A549 (cell line): ENCODE measurements at places on chromosomes 5 and 9.

GRCh38 chr9:120733190-120733589 lies 18.9 kb upstream of the MEGF9 start:
- DNase-seq = no peak

- no peak for DNase-seq
Observed at GRCh38 chr5:72129725-72130124, 22.4 kb downstream of the MAP1B start.

DNA sequence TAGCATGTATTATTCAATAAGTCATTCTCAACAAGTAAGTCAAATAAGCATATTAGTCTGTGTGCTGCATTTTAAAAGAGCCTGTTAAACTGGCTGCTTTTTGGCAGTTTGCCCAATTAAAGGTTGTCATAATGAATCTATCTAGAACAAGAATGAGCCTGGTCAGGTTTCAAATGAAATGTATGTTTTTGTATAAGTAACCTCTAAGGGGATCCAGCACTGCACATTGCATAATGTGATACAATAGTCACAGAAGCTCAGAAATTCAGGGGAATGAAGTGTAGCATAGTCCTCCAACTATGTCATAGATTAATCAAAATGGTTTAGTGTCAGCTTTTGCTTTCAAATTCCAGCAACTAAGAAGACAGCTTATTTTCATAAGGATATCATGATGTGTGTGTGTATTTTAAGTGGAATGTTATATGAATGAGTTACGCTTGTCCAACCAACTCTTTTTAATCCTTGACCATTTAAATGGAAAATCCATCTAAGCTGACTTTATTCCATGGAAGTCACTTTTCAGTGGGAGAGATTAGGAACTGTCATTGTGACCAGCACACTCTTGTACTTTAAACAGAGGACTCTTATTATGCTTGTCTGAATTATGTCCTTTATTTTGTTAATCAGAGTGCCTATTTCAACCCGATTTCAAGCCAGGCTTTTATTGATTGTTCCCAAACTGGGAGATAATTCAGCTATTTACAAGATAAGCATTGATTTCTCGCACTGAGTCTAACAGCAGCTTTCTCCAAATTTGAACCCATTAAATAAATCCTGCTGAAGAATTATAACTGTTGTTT lies 283.9 kb upstream of the ADAMTSL1 start:
- DNase-seq = no peak

- DNase-seq = peak; percentile 38
Observed at GRCh38 chr9:16869882-16870595, 431 bp downstream of the BNC2 start.

DNA sequence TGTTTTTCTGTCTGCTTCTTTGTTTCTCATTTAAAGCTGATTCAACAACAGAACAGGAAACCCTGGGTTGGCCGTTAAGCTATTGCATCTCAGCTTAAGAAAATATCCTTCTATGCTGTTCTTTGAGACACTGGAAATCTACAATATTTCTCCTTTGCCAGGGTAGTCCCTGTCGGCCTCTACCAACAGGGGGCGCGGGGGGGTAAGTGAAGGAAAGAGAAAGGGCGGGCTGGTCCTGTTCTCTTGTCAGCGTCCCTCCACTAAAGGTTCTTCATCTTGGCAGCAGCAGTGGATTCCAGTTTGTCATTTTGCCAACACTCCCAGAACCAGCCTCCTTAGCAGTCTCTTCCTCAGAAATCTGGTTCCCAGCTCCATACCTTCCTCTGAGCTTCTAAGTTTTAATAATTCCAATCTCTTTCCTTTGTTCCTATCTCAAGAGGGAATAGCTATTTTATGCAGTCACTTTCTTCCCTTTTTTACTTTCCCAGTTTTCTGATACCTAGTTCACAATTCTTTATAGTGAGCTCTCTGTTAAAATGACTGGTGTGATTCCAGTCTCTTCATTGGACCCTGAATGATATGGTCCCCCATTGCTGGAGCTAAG lies 222.3 kb downstream of the GLIS3 start:
- DNase-seq = peak; percentile 76

- no peak for DNase-seq
Observed at GRCh38 chr9:71746023-71746757, 22.1 kb downstream of the CEMIP2 start.

GRCh38 chr5:109378095-109378494 lies 31.7 kb downstream of the PJA2 start:
- DNase-seq = no peak

- no peak for DNase-seq
Observed at GRCh38 chr9:34584970-34585369, 4.6 kb downstream of the CNTFR start.

DNA sequence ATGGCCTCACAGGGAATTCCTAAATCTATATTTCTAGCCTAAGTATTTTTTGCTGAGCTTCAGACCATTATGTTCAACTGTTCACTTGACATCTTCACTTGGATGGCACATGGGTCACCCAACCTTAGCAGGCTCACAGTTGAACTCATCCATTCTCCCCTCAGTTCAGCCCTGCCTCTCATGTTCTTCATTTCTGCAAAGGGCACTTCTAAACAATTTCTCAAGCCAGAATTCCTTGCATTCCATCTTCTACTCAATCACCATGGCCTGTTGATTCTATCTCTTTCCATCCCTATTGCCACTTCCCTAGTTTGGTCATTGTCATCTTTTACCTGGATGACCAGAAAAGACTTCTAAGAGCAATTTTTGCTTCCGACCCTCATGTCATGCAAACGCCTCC lies 7.3 kb upstream of the RGS3 start:
- DNase-seq = no peak

GRCh38 chr9:131755541-131756198 lies 15.8 kb upstream of the RAPGEF1 start:
- peak; percentile 81 for DNase-seq

- DNase-seq = no peak
Observed at GRCh38 chr9:38118862-38119438, 49.9 kb upstream of the SHB start.

GRCh38 chr9:126127591-126127990 lies 199.0 kb upstream of the MVB12B start:
- DNase-seq = no peak

DNA sequence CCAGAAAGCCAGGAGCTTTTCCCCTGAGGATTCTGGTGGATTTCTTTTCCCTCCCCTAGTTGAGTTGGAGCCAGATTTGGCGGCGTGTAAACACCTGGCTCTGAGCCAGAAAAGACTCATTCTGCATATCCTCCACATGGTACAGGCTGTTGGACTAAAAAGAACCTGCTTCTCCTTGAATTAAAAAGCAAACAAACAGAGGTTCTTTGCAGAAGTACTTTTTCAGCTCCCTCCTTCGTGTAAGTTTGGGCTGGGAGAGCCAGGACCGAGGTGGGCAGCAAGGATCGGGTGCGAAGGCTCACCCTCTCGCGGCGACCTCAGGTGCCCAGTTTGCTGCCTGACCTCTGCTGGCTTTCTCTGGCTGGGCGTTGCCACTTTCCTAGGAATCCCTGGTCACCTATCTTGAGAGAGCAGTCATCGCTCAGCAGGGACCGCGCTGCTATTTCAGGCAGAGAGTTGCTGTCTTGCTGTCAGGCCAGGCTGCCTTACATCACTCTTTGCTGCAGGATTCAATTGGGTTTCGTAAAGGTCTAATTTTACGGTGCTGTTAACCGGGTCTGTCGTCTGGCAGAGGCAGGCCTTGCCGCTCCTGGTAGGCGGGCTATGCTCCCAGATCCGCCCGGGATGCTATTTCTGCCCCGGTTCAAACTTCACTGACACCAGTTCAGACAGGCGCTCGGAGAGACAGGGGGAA lies 3.2 kb downstream of the PAPPA start:
- DNase-seq = peak; percentile 85

DNA sequence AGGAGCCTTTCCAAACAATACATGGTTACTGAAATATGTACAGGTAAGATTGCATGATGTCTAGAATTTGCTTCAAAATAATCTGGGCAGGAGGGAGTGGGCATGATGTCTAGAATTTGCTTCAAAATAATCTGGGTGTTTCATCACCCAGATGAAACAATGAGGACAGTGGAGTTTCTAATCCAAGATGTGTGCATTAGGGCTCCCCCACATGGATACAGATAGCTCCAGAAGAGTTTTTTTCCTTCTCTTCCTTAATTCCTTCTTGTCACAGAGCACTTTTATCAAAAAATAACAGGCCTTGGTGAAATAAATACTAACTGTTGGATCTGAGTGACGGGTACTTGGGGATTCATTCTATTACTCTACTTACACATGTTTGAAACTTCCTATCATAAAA lies 14.9 kb downstream of the ATOX1 start:
- DNase-seq = no peak

DNA sequence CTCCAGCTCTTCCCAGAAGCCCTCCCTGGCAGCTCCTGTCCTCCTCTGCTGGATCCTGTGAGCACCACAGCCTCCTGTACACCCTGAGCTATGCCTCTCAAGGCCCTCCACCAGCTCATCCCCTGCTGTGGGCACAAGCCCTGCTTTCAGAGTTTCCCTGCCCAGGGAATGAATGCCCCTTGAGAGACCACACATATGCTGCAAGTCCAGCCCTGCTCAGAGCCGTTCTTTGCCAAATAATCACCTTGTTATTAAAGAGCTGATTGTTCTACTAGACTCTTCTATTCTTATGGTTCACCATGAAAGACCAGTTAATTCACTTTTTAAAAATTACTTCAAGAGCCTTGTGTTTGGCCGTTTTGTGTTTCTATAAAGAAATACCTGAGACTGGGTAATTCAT lies 121.5 kb downstream of the MVB12B start:
- DNase-seq = no peak

- DNase-seq = no peak
Observed at GRCh38 chr9:126604059-126605055, 9.4 kb upstream of the LMX1B start.

DNA sequence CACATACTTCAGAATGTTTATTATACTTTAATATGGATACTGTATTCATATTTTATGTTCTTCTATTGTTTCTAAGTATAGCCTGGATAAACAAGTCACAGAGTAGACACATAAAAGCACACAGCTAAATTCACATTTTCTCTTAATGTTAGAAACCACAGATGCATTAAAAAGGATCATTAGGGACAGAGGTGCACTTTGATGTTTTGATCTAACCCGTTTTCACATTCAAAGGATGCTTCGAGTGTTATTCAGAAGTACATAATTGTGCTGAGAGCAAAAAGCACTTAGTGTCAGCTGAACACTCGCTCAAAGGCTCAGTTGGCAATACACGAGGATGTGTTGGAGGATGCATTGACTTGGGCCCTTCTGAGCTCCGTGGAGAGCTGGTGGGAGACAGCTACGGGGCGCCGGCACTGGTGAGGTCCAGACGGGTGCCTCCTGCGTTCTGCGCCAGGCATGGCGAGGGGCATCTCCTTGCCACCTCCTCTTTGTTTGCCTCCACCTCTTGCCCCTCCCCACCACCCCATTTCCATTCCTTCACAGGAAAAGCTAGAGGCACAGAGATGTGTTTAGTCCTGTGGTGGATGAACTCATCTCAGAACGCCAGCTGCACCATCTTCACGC lies 35.5 kb downstream of the MED10 start:
- DNase-seq = no peak

DNA sequence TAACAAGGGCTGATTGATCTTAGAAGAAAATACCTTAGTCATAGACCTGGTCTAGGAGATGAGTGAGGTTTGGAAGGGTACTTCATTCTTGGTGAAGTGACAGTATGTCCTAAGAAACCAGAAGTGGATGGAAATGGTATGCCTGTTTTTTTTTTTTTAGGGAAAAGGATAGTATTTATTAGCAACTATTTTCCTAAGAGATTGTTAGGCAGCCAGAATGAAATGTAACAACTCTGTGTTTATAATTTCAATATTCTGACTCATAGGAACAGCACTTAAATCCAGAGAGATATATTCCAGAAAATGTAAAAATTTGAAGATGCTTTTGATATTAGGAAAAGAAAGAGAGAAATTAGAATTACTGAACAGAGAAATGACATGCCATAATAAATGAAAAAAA lies 21.2 kb upstream of the ARL14EPL start:
- DNase-seq = no peak

GRCh38 chr9:83623679-83624076 lies 735 bp downstream of the IDNK start:
- no peak for DNase-seq

DNA sequence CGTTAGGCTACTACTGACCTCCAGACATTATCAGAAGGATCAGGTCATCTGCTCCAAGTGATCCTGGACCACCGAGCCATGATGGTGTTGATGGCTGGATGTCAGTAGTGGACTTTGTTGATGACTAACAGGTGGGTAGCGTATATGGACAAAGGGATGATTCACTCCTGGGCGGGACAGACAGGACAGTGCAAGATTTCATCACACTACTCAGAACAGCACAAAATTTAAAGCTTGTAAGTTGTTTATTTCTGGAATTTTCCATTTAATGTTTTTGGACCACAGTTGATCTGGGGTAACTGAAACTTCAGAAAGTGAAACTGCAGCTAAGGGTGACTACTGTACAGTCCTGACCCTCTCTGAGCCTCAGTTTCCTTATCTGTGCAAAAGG lies 12.7 kb downstream of the PDGFRB start:
- peak; percentile 78 for DNase-seq

DNA sequence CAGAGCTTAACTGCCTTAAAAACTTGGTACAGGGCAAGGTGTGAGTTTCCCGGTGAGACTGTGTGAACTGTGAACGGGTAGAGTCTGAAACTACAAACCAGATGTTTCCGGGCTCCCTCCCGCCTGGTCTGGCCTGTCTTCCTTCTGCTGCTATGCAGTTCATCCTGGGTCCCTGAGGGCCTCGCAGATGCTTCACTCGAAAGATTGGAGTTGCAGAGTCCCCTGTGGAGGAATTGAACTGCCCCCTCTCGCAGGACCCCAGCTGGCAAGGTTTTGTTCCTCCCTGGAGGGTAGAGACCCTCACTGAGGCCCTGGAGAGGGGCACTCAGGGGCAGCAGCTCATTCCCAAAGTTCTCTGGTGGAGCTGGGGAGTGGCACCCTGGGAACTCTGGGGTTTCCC lies 533 bp downstream of the DCANP1 start:
- no peak for DNase-seq

DNA sequence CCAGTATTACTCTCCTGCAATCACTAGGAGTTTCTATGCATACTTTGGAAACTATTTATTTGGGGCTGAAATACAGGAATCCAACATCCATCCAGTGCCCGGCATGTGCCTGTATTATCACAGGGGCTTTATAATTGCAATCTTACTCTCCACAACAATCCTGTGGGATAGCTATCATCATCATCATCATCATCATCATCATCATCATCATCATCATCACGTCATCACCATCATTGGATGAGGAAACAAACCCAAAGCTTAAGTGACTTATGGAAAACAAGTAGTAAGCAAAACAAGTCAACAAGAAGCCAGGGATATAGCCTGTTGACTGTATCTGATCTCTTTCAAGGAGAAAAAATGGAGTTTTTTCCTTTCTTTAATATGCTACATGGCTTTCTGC lies 47.8 kb upstream of the FYB1 start:
- DNase-seq = no peak

GRCh38 chr5:42467981-42468524 lies 44.8 kb downstream of the GHR start:
- no peak for DNase-seq

GRCh38 chr9:99181621-99182020 lies 40.1 kb downstream of the ALG2 start:
- DNase-seq = no peak

DNA sequence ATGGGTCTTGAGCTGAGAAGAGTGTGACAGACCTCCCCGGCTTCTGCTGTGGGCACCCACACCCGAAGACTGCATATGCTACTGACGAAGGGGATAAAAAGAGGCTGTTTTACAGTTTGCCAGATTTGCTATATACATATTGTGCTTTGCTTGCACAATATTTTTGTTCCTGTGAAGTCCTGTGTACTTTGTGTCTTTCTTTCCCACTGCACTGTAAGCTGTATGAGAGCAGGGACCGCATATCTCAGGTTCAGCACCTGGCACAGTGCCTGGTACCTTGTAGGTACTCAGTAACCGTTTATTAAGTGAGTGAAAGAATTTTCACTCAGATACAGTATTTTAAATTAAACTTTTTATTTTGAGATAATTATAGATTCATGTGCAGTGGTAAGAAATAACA lies 8.2 kb upstream of the GARNL3 start:
- no peak for DNase-seq
